ENCODE measurements at places on chromosomes 12 and 14.
A peak's percentile ranks its signal among the peaks of the same experiment; 100 is the strongest.

DNA sequence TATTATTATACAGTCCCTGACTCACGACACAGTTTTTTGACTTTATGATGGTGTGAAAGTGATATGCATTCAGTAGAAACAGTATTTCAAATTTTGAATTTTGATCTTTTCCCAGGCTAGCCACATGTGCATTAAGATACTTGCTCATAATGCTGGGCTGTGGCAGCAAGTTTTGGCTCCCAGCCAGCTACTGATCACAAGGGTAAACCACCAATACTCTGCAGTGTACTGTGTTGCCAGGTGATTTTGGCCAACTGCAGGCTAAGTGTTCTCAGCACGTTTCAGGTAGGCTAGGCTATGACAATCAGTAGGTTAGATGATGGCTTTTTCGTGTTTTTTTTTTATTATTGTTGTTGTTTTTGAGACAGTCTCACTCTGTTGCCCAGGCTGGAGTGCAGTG lies 69.4 kb upstream of the ACTN1 start:
- DNase-seq: no peak

DNA sequence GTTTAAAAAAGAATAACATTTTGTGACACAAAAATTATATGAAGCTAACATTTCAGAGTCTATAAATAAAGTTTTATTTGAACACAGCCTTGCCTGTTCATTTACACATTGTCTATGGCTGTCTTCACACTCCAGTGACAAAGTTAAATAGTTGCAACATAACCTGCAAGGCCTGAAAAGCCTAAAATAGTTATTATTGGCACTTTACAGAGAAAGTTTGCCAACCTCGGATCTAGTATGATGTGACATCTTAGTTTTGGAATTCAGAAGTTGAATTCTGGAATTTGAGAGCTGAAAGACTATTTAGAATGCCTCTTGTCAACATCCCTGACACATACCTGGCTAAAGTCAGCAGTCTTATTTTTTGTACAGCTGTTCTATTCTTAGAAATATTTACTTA lies 68.3 kb downstream of the DYRK2 start:
- DNase-seq: no peak

DNA sequence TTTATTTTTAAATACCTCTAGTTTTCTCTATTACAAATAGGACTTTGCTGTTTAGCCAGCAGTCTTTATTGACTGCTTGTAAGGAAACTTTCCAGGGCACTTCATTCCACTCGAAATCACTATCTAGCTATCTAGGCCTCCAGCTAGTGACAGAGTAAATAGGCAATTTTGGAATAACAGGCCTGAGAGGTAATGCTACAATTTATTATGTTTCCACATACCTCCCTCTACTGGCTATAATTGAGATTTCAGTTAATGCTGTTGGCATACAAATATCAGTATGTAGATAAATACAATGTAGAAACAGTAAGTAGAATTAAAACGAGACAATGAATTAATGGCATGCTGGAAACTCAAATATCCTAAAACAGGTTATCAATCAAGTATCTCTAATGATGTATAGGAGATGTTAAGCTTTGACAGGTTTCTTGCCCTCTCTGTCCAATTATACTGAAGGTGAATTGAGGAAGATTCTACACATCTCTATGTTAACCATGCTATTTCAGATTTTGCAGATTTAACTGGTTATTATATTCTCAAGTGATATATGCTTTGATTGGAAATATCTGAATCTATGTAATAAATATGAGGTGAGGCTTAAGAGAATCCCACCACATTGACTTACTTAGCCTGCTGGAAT lies 7.2 kb downstream of the DTD2 start:
- DNase-seq: no peak

DNA sequence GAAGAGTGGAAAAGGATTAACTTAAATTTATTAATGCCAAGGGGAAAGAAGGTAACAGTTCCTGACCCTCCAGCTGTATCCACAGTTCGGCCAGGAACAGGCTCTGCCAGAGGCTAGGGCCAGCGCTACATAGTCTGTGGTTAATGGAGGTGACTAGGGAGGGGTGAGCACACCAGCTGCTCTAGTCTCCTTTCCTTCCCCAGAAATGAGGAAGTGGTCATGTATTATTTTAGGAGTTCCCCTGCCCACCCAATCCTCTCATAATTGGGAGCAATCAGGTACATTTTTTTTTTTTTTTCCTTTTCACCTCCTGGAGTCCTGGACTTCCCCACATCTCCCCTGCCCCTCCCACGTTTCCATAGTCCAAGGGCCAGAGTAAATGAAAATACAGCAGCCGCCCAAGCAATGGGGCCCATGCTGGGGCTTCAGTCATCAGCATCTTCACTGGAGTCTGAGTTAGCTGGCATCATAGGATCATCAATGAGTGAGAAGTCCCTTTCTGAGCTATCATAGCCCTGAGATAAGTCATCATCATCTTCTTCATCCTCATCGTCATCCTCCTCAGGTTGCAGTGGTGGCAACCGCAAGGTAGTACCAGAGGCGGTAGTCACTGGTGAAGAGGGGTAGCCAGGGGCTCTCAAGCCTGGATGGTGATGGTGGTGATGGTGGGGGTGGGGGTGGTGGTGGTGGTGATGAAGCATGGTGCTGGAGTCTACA lies 1.5 kb upstream of the SUPT16H start:
- DNase-seq: no peak

GRCh38 chr14:94689218-94689984 lies 77.2 kb downstream of the SERPINA3 start:
- DNase-seq: peak; percentile 28

GRCh38 chr14:76876076-76876475 lies 49.9 kb downstream of the LRRC74A start:
- DNase-seq: peak; percentile 47

DNA sequence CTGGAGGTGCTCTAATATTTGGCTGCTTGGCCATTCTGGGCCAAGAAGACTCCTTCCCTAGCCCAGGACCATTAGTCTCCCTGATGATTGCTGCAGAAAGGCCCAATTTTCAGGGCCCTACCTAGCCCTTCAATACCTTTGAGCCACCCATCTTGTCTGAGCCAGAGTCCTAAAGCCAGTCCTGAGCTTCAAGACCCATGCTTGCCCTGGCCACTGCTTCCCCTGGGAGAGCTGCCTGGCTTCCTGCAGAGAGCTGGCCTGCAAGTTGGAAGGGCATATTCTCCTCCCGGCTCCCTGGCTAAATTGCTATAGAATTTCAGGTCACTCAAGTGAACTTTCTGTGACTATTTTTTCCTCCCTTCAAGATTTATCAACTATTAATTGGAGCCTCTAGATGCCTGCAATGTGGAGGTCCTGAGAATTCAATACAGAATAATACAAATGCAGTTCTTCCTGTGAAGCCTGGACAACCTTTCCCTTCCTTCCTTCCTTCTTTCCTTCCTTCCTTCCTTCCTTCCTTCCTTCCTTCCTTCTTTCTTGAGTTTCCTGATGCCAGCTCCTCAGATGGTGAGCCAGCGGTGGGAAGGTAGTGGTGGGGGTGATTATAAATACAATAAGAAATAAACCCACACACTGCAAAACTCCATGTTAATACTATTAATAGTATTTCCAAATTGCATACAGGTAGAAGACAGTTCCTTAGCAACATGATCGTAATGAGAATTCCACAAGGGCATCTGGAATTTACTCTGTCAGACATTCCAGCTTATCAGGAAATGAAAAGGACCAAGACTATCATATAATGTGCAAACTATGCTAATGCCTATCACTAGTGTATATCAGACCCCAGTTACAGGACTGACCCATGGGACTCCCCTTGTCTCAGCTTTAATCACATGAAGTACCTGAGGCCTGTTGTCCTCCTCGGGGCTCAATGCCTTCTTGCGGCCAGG lies 108.1 kb downstream of the ZFP36L1 start:
- DNase-seq: no peak

GRCh38 chr12:15520844-15521243 lies 198.5 kb downstream of the PTPRO start:
- no peak for DNase-seq

DNA sequence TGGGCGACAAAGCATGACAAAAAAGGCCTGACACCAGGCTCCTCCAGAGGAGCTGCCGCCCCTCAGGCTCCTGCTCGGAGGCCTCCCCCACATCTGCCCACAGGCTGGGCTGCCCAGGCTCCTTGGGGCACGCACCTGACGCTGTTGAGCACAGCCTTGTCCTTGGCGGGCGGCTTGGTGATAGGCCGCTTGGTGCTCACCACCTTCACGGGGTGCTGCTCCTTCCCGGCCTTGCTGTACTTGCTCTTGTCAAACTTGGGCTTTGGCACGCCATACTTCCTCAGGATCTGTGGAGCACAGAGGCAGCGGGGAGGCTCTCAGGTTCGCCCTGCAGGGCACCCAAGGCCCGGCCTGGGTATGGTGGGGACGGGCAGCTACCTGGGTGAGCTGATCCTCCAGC lies 53.4 kb downstream of the TRAFD1 start:
- DNase-seq: no peak

GRCh38 chr12:130461447-130461815 lies 123.7 kb downstream of the PIWIL1 start:
- no peak for DNase-seq

DNA sequence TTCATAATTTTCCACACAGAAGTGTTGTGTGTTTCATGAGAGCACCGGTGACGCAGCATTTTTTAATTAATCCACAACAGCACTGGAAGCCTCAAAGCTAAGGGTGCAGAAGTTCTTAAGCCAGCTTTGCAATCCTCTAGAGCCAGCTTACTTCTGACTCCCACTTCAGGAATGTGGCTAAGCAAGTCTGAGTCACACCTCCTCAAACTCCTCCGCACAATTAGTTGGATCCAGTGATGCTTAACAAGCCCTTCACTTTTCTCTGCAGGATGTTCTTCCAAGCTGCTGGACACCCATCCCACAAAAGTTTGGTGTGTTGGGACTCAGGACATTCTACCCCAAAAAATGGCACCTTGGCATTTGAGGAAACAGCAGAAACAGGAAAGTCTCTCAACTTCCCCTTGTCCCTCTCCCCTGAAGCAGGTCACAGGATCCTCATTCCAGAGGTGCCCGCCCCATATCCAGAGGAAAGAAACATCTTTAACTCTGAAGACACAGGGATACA lies 210.0 kb downstream of the PPM1H start:
- no peak for DNase-seq

- DNase-seq: no peak
Measured at GRCh38 chr14:53295985-53296582, 143.0 kb upstream of the DDHD1 start.

DNA sequence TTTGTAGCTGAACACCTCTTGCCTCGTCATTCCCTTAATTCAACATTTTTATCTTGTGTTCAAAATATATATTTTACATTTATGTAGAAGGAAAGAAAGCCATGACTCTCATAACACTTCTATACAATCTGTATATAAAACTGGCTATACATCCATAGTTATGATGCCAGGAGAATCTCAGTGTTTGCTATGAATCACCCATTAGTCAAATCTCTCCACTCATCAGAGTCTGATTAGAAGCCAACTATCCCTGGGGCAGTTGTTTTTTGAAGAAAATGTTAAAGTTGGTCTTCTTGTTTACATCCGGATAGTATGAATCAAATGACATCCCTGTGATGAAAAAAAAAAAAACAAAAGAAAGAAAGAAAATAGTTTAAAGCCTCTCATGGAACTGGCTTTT lies 503.9 kb downstream of the NELL2 start:
- DNase-seq: no peak

DNA sequence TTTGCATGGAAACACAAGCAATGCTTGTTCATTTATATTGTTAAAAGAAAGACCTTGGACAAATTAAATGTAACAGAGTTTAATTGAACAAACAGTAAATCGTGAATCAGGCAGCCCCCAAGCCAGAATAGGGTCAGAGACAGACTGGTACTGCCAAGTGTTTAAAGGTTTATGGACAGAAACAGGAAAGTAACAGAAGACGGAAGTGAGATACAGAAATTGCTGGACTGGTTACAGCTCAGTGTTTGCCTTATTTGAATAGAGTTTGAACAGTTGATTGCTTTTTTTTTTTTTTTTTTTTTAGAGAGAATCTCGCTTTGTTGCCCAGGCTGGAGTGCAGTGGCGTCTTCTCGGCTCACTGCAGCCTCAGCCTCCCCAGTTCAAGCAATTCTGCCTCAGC lies 50.3 kb downstream of the DAO start:
- no peak for DNase-seq

- DNase-seq: peak; percentile 37
Measured at GRCh38 chr12:10153271-10154144, 18.4 kb downstream of the OLR1 start.

DNA sequence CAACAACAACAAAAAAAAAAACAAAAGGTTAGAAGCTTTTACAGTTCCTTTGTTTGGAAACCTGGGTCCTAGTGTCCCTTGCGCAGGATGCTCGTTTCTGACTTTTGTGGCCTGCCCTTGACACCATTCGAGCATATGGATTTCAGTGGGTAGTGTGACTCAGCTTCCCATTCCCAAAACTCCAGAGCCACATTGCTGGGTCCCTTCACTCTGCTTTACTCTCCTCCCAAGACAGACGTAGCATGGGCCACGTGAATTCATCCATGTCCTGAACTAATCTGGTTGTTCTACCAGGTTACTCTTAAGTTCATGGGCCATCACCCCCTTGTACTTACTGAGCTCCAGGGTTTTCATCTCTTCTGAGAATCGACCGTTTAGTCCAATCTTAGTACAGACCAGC lies 68.0 kb upstream of the MAX start:
- DNase-seq: no peak

- no peak for DNase-seq
Measured at GRCh38 chr12:131784909-131785762, 43.1 kb upstream of the MMP17 start.

- no peak for DNase-seq
Measured at GRCh38 chr14:72454388-72455160, 439.3 kb downstream of the DPF3 start.

DNA sequence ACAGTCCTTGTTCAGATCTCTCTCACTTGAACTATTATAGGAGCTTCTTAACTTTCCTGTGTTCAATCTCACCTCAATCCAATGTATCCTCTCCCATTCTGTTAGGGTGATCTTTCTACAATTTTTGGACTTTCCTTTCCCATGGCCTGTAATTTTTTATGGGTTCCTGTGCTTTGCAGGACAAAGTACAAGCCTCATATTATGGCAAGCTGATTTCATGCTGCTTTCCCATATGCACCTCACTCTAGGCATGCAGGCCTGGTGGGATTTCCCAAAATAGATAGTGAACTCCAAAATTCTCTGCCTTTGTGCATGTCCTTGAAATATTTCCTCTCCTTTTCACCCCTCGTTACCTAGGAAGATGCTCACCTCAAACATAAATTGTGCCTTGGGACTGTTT lies 499.4 kb downstream of the NAV3 start:
- DNase-seq: no peak

DNA sequence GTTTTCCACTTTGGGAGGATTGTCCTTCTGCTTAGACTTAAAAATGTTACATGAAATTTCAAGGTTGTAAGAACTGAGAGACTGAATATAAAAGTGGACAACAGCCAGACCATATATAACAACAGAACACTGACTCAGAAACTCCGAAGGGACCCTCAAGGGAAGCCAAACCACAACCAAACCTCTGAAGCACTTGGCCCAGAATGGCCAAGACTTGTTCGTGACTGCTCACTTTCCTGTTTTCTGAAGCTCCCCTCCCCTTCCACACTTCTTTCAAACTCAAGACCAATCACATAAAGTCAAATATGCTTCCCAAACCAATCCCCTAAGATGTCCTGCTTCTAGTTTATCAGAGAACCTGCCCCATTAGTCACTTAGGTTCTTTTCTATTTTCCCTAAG lies 13.7 kb downstream of the OR6J1 start:
- no peak for DNase-seq

Data from NCI-H1092 (cell line).